AG08395 (cell line): ENCODE measurements at places on chromosomes 4 and X.

GRCh38 chr4:168917138-168917779 is 92.8 kb downstream of the CBR4 start:
- peak; percentile 58 for DNase-seq

- no peak for DNase-seq
Observed at GRCh38 chr4:164134388-164134787, 619.5 kb upstream of the SMIM31 start.

- DNase-seq, result no peak
Observed at GRCh38 chr4:24497221-24497620, 87.1 kb downstream of the DHX15 start.

GRCh38 chrX:77436682-77437081 is 10.5 kb upstream of the FGF16 start:
- no peak for DNase-seq

DNA sequence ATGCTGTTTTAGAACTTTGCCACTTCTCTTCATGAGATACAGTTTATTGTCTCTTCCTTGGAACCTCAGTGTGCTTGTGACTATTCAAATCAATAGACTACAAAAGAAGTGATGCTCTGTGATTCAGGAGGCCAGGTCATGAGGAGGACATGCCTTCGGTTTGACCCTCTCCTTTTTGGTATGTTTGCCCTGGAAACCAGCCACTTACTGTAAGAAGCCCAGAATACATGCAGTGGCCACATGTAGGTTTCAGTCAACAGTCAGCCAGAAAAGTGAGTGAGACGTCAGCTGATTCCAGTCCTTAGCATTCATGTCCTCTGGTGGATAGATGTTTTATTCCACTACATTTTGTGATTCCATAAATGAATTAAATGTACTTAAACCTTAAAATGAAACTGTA is 328.7 kb downstream of the PCDH18 start:
- DNase-seq, result peak; percentile 35

DNA sequence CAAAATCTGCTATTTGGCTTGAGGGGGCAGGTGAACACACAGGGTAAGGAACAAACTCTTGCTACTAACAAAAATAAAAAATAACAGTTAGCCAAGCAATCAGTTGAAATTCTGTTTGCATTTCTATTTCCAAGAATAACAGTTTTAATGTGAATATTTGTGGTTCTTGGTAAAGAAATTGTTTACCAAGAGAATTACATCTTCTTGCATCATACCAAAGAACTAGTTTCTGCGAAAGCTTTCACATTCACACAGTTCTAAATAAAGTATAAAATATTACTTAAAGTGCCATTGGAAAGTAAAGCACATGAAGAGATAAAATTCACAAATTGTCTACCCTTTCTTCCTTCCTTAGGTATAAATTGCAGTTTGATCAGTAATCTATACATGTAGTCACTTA is 54.4 kb downstream of the KLHL4 start:
- DNase-seq, result no peak

GRCh38 chr4:147916351-147916750 is 184.5 kb downstream of the ARHGAP10 start:
- DNase-seq, result peak; percentile 31

- DNase-seq, result no peak
Observed at GRCh38 chrX:137428221-137428661, 137.7 kb upstream of the ZIC3 start.

DNA sequence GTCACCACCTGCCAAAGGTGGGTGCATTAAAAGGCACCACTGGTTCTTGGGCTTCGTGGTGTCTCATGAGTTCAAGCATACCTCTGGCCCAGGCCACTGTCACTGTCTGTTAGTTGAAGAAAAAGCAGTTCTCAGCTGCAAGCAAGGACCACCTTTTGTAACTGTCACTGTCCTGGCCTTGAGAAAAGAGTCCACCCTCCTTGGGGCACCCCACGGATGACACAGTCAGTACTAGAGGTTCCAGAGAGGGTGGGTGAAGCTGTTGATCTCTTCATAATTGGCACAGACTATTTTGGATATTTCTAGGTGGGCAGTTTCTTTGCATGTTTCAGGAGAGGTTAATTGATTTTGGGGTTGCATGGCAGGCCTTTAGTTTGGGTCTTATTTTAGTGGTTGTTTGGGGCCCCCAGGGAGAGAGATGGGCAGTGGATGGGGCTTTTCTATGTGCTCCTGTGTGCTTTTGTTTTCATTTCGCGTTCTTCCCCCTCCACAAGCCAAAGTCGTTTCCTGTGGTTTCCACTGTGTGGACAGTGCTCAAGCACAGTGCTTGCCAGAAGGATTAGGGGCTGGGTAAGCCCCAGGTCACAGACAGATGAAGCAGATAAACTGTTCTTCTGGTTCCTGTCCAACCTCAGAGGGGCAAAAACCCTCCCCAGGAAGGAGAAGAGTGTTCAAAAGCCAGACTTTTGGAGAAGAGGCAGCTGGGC is 156.2 kb upstream of the PPP1R2C start:
- no peak for DNase-seq

DNA sequence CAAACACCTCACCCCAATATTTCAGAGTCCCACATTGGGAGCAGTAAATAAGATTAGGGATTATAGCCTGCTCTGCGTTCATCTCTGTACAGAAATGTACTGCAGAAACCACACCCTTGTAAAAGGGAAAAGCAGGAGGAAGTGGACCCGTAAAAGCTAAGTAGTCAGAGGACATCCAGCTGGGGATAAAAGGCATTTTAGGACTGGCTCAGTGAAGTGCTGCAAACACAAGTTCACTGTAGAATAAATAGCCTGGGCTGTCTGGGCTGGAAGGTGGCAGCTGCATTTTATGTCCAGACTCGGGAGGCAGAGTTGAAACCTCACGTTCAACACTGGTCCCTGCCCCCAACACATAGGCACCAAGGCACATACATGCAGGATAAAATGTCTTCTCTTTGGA is 178.7 kb upstream of the FAT1 start:
- DNase-seq, result no peak

DNA sequence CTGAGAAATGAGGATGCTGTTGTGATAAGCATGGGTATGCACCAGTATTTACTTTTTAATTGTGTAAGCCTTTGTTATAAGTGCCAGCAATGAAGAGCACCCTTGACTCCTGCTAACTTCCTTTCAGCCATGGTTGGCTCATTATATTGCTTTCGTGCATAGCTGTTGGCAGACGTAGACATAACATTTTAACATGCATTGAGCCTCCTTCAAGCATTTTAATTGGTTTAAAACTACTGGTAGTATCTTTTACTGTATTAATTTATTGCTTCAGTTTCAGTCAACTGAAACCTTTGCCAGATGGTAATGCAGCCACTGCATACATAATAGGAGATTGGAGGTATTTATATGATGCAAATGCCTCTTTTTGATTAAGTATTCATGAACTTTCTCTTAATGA is 1285.4 kb downstream of the PCDH18 start:
- no peak for DNase-seq

GRCh38 chr4:159725571-159725970 is 622.7 kb downstream of the RAPGEF2 start:
- no peak for DNase-seq

- DNase-seq, result no peak
Observed at GRCh38 chr4:48877827-48878535, 28.6 kb downstream of the OCIAD2 start.

DNA sequence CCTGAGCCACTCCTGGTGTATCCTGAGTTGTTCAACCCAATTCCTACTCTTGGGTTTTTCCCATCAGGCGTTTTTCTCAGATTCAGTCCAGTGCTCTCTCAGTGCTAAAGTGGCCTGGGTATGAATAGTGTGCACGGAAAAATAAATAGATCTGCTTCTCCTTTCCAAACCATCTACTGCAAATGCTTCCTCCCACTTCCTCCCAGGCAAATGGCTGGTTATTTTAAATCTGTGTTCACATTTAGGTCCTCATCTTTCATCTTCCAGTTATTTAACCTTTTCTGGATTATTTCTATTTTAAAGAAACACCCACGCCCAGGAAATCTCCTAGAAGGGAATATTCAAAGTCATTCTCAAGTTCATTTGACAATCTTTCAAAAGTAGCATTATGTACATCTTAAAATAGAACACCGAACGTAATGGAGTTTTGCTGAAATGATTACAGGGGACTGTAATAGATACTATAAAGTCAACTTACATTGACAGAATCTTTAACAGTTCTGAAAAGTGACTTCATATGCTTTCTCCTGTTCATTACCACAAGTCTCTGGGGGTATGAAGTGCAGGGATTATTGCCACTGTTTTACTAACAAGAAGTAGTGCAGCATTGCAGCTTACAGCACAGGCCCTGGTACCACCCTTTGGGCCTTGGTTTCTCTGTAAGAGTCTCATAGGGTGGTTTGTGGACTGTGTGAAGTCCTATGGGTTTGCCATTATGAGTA is 66.3 kb downstream of the MED28 start:
- no peak for DNase-seq

- no peak for DNase-seq
Observed at GRCh38 chrX:153648358-153649177, 1.6 kb downstream of the DUSP9 start.

- no peak for DNase-seq
Observed at GRCh38 chrX:129590596-129590995, 50.5 kb downstream of the OCRL start.

GRCh38 chrX:43853225-43853828 is 28.9 kb downstream of the MAOB start:
- no peak for DNase-seq

DNA sequence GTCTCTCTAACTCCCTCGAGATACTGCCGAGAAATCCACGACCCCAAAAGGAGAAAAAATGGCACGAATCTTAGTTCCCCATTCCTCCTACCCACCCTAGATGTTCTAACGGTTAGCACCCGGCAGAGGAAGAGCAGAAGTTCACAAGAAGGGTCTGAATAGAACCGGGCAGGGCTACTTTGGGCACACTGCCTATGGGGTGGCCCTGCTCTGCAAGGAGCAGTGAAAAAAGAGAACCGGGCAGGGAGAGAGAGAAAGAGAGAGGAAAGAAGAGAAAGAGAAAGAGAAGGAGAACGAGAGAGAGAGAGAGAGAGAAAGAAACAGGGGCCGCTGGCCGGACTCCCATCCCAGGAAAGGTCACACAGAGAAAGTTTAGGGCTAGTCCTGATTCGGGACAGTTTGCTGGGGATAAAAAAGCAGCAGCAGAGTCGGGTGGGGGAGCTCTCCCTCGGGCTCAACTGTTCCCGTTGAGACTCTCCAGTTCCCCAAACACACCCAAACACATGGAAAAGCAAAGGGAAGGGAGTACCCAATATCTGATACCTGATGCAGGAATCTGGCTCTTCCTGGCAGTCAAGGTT is 468 bp downstream of the GLA start:
- no peak for DNase-seq

DNA sequence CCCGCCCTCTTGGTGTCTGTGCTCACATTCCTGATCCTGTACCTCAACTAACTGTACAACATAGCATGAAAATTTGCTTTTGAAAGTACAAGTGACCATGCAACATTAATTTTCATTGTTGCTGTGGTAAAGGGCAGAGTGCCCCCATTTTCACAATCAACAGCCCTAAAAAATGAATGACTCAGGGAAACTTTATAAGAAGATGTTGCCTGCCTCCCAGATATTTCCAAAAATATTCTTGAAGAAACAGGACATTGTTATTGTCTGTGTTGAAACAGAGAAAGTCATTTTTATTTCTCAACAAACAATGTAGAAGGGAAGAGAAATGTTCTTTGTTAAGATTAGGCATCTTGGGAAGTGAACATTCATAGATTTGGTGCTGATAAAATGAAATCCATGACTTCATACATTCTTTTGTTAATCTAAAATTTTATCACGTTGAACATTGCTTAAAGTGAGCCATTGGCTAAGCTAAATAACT is 113.9 kb upstream of the ANXA3 start:
- peak; percentile 14 for DNase-seq
